ENCODE measurements at places on chromosomes 12 and 14.

GRCh38 chr12:119145367-119145766 is 33.4 kb upstream of the HSPB8 start:
- ATAC-seq: no peak

DNA sequence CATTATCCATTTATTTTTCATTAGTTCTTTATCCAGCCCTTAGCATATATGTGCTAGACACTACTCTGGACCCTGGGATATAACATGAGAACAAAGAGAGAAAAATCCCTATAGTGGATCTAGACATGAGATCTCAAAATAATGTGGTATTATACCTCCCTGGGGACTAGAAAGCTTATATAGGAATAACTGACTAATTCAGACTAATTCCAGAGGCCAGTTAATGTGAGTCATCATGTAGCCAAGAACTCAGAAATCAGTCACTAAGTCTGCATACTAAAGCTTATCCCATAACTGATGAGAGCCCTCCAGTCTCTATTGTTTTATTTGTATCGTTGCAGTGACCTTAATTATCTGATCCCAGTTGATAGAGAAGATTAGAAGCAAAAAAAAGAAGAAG is 267.1 kb upstream of the RGS6 start:
- ATAC-seq: no peak

DNA sequence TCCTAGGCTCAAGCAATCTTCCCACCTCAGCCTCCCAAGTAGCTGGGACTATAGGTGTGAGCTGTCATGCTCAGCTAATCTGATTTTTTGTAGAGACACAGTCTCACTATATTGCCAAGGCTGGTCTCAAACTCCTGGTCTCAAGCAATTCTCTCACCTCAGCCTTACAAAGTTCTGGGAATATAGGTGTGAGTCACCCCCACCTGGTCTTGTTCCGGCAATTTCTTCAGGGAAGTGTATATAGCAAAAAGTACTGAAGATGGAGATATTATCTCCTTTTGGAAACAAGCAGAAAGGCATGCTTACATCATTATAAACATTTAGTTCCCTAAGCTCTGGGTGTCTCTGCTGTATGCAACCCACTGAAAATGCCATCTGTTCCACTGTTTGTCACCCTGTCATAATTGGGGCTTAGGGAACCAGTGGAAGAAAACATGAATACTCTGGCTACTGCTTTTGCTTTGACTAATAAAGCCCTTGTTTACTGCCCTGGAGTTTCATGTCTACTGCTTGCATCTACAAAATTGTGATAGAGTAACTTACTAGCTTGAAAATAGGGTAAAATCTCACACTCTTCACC is 940.2 kb downstream of the GALC start:
- no peak for ATAC-seq

DNA sequence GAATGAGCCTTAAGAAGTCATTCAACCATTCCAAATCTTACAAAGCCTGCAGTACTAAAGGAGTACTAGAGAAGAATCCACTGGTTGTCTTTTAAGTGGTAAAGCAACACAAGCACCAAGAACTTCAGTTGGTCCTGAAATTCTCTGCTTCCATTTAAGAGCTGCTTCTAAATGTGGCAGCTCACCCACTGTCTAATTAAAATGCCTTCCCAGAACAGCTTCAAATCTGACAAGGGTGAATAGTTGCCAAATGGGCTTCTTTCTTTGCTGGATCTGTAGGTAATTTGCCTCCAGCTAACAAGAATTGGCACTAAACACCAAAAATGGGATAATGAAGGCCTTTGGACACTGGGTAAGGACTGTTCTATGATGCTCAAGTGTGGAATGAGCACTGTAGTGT is 72.2 kb upstream of the NAP1L1 start:
- no peak for ATAC-seq

GRCh38 chr14:44639781-44640385 is 132.8 kb upstream of the FSCB start:
- ATAC-seq: no peak

- ATAC-seq: no peak
Measured at GRCh38 chr14:85475113-85475512, 54.8 kb upstream of the FLRT2 start.

GRCh38 chr14:69183735-69184134 is 7.6 kb upstream of the EXD2 start:
- ATAC-seq: no peak

DNA sequence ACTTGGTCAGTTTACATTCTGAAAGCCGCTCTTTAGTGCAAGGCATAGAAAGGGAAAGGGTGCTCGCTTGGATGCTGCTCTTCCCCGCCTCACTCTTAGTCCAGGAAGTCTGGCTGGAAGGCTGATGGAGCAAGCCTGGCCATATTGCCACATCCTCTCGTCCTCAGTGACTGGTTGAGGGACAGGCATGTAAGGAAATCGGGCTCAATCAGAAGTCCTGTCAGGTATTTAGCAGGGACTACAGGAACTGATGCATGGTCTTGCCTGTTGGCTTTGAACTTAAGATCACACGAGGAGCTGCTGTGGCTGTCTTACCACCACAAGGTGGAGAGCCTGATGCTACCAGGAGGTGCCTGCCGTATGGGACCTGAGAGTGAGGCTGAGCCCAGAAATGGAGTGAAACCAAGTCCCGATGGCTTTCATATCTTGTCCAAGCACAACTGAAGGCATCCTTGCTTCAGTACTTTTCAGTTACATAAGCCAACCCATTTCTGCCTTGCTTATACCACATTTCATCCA is 10.7 kb upstream of the C12orf75 start:
- no peak for ATAC-seq

DNA sequence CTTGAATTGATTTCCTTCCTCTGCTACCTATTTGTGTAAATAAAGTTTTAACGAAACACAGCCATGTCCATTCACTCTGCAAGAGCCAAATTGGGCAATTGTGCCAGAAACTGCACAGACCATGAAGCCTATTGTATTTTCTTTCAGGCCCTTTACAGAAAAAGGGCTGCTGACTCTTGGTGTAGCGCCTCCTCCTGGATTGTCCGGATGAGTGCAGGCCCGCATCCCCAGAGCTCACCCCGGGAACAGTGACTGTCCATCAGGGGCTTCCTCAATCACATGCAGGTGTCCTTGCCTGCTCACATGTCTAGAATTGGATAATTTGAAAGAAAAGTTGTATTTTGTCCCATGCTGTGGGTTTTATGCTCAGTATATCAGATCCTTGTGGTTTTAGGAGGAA is 1282.2 kb downstream of the AACS start:
- no peak for ATAC-seq

DNA sequence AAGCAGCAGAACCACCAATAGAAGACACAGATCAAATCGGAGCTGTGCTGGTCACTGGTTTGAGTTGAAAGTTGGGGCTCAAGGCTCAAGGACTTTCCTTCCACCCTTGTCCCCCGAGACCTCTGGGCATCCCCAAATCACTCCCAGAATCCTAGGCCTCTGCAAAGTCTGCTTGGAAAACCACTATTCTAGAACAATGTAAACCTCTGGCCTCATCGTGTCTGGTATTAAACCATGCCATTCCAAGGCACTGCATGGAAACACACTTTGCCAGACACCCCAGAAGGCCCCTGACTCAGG is 288.0 kb downstream of the DPF3 start:
- no peak for ATAC-seq

DNA sequence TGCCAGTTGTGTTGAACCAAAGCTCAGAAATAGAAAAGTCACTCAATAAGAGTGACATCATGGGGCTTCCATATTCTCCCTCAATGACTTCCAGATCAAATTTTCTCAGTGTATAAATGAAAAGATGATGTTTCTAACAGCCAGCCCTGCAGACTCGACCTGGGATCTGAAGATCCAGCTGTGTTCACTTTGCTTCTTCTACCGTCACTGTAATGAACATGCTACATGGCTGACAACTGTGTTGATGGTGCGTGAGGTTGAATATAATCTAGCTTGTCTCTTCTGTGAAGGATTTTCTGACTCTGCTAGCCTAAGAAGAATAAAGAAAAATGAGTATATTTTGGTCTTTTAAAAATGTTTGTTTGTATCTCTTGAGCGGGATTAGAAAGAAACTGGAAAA is 577.8 kb downstream of the ETNK1 start:
- no peak for ATAC-seq

- no peak for ATAC-seq
Measured at GRCh38 chr12:114481200-114481535, 75.2 kb upstream of the TBX5 start.

DNA sequence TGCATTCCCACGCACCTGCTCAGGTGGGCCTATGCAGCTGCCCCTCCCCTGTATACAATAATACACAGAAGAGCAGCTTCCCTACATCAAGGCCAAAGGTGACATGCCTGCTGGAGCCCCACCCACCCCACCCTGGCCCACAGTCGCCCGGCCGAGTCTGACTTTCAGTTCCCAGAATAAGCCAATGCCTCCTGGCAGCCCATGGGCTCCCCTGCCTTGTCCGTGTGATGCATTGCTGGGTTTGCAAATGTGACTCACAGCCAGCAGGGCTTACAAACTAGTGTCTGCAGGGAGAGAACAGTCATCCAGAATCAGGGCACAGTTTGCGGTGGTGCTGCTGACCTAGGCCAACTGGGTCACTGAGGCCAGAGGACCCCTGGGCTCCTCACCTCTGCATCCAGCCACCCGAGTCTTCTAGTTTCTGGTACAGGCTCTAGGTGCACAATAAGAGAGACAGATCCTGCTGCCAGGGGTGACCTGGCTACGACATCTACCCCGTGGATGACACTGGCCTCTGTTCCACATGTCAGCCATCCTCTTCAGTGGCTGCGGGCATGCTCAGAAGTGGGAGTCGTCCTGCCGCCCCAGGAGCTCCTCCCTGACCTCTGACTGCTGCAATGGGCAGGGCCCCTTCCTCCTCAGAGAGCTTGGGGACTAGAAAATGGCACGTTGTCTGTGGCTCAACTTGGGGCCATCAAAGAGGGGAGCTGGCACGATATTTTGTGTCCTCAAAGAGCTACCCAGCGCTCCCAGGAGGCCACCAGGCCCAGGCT is 84.5 kb downstream of the CHGA start:
- ATAC-seq: peak; percentile 51

DNA sequence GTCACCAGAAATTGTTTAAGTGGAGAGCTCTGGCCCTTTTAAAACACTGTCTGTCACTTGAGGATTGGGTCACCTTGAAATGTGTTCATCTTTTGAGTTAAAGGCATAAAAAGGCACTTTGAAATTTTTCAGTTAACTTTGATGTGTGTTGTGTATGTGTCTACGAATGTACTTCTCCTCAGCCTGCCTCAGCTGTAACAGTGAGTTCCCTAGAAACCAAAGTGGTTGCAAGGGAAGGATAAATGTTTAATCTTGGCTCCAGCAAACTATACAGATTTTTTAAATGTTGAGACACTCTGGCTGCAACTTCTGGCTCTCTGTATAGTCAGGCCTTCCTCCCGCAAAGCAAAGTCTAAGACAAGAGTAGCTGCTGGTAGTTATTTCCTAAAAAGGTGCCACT is 8.3 kb downstream of the DERA start:
- peak; percentile 78 for ATAC-seq

- ATAC-seq: peak; percentile 14
Measured at GRCh38 chr12:64082866-64083268, 139.2 kb downstream of the KICS2 start.

- no peak for ATAC-seq
Measured at GRCh38 chr14:41302776-41303175, 303.9 kb upstream of the LRFN5 start.

- no peak for ATAC-seq
Measured at GRCh38 chr12:17301544-17301943, 695.6 kb upstream of the LMO3 start.

DNA sequence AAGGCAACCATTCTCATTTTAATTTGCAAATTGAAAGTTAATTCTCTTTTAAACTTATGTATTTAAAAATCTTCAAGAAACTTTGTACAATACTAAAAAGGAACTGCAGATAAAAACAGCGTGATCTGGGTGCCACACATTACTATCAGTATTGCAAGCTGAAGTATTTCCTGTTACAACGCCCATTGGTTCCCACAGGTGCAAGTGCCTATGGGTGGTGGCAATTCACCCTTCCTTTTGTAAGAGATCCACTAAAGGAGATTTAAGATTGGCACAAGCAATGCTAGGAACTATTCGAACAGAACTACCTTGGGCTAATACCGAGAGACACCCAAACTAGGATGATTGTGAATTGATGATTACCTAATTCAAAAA is 13.2 kb downstream of the TAOK3 start:
- no peak for ATAC-seq

DNA sequence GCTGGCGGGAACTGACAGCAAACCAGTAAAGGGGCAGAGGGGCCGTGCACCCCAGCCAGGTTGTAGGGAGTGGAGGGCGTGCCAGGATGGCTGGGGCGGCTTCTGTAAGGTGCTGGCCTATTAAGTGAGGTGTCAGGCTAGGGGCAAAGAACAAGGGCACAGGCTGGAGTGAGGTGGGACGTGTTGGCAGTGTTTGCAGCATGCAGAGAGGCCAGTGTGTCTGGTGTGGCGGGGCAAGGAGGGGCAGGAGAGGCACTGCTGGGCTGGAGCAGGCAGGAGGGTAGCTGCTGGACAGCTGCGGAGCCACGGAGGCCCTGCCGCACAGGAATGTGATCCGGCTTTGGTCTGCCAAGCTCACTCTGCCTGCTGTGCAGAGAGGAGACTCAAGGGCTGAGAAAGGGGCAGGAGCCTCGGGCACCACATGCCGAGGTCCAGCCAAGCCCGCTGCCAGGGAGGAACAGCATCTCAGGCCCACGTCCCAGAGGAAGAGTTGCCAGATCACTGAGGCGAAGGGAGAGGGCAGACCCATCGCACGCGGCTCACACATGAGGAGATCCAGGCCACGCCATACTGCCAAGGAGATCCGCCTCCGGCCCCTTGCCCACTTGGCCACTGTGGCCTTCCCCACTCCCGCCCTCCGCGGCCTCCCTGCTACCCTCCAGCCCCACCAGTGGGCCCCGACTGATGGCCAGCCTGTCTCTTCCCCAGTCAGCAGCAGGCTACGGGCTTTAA is 46.8 kb downstream of the AMN start:
- ATAC-seq: no peak

- no peak for ATAC-seq
Measured at GRCh38 chr12:53590652-53591051, 35.5 kb downstream of the ATF7 start.

DNA sequence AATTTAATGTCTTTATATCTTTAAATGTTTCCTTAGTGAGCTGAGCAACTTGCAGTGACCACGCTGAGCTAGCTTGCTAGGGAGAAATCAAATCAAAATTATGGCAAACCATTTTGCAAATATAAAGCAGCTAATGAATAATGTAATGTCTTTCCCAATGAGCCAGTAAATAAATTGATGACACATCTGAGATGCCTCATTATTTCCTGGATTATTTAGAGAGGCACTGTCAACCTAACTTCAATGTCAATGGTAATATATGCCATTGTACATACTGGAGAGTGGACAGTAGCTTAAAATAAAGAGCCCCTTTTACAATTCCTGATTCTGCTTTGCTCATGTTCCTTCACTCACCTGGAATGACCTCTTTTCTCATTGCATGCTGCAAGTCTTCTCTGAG is 182.6 kb downstream of the PHLDA1 start:
- no peak for ATAC-seq

GRCh38 chr12:24561882-24562770 is 386.8 kb downstream of the BCAT1 start:
- ATAC-seq: peak; percentile 78

GRCh38 chr12:108622921-108623514 is 10.7 kb downstream of the SELPLG start:
- no peak for ATAC-seq

Measured in gastroesophageal sphincter (tissue), 4 donors.